ENCODE measurements at places on chromosomes 2 and 18.
A peak's percentile ranks its signal among the peaks of the same experiment; 100 is the strongest.

- DNase-seq: no peak
Observed at GRCh38 chr2:203914546-203915182, 21.9 kb upstream of the ICOS start.

DNA sequence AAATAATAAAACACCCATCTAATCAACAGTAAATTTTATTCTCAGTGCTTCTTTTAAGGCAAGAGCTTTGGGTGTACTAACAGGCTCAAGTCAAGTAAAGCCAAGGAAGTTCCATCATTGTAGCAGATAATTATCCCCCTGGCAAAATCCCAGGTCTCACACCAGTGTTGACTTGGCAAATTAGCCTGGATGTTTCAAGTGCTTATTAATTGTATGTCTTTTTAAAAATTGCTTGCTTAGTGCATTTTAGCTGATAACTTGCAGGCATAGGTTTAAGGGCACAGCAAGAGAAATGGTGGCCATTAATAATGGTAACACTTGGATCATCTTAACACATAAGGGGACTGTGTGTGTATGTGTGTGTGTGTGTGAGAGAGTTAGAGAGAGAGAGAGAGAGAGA lies 42.0 kb upstream of the FMNL2 start:
- DNase-seq: no peak

DNA sequence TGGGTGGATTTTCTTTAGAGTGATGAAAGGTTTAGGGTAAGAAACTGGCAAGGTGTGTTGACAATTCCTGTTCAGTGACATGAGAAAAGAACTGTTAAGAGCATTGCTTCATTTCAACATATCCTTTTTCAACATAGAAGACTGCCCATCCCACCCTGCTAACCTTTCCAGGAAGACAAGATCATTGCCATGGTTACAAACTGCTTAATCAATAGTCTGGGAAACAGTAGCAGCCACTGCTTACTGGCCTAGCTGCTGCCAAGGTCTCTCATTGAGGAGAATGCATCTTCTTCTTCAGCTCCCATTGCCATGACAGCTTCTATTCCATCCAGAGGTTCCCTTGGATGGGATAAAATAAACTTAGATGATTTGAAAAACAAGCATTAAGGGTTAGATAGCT lies 212.1 kb downstream of the LRRTM1 start:
- DNase-seq: no peak

- DNase-seq: no peak
Observed at GRCh38 chr2:176668912-176669311, 399.7 kb downstream of the MTX2 start.

DNA sequence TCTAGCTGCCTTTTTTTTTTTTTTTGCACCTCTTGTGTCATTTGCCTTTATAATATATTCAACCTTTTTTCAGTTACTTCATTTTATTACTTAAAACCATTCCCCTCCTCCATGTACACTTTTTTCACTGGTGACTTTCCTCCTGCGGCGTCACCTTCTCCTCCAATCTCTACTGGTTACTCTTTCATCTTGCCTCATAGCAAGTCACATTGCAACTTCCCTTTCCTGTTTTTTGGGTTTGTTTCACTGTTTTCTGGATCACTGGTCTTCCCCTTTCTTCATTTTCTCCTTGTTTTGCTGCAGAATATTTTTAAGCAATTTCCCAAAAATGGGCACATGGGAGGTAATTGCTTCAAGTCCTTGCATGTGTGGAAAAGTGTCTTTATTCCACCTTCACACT lies 37.7 kb upstream of the GPR155 start:
- peak; percentile 86 for DNase-seq

DNA sequence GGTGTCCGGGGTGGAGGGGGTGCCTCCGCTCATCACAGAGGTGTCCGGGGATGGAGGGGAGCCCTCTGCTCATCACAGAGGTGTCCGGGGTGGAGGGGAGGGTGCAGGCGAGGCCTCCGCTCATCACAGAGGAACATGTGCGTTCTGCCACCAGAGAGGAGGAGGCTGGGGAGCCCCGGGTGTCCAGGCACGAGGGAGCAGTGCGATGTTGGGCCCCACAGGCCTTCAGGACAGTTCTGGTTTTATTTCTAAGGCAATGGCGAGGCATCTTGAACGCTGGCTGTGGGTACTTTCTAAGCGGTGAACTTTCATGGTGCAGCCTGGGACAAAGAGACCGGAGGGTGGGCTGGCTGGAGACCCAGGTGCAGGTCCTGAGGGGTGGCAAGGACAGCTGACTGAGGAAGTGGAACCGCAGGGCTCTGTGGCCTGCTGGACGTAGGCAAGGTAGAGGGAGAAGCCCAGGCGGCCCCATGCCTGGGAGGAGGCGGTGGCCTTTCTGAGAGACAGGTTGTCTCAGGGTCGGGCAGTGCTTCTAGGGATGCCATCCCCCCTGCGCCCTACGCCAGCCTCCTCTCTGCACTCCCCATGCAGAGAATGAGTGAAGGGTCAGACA lies 196.6 kb upstream of the SALL3 start:
- no peak for DNase-seq

- no peak for DNase-seq
Observed at GRCh38 chr18:70384181-70384790, 95.4 kb downstream of the SOCS6 start.

DNA sequence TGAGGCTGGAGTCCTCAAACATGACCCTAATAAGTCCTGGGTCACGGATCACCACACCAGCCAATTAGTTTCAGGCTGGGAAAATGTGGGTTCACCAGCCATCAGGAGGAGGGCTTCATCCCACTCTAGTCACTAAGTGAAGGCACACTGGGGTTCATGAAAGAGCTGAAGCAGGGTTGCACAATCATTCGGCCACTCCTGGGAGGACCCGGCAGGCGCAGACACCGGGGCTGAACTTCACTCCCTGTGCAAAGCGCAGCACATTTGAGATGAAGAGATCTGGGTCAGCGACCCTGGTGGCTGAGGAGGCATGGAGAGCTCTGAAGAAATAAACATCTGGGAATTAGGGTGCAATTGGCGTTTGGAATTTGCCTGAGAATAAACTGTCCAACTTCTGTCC lies 684.4 kb upstream of the SALL3 start:
- no peak for DNase-seq

- DNase-seq: no peak
Observed at GRCh38 chr2:104120171-104120570, 733.7 kb upstream of the POU3F3 start.

DNA sequence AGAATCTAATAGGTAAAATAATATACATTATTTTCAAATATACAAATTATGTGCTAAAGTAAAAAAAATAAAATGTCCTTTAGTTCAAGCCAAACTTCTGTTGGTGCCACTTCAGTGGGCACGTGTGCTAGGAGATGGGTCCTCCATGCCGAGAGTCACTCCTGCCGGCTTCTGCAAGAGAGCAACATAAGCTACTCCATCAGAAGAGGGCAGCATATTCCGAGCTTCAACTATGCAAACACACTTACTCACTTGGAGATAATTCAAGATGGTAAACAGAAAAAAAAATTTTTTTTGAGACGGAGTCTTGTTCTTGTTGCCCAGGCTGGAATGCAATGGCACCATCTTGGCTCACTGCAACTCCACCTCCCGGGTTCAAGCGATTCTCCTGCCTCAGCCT lies 24.4 kb downstream of the CNOT11 start:
- no peak for DNase-seq

- no peak for DNase-seq
Observed at GRCh38 chr2:204530464-204530805, 14.8 kb upstream of the PARD3B start.

DNA sequence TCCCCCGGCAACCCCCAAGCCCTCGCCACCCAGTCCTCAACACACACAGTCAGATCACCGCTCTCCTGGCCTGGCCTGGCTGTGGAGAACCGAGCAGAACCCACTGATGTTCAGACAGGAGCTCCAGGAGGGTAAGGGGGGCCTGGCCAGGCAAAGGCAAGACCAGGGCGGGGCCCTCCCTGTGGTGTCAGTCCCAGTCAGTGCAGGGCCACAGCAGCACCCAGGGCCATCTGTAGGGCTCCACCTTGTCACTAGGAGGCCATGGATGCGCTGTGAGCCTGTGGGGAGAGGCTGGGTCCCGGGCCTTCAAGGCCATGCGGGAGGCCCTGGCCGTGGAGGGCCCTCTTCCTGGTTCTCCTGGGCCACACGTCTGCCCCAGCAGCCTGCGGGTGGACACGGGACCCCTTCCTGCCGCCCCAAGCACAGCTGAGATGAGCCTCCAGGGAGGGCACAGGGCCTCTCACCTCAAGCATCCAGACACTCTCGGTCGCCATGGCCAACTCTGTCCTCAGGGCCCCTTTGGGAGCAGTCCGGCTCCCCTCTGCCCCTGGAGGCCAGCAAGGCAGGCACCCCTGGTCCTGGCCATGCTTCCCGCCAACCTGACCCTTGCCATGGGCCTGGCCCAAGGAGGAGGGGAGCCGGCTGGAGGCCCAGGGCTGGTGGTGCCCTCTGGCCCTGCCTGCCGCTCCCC lies 2.0 kb downstream of the ANO7 start:
- DNase-seq: no peak

- no peak for DNase-seq
Observed at GRCh38 chr2:182867426-182868053, 1.1 kb upstream of the FRZB start.

DNA sequence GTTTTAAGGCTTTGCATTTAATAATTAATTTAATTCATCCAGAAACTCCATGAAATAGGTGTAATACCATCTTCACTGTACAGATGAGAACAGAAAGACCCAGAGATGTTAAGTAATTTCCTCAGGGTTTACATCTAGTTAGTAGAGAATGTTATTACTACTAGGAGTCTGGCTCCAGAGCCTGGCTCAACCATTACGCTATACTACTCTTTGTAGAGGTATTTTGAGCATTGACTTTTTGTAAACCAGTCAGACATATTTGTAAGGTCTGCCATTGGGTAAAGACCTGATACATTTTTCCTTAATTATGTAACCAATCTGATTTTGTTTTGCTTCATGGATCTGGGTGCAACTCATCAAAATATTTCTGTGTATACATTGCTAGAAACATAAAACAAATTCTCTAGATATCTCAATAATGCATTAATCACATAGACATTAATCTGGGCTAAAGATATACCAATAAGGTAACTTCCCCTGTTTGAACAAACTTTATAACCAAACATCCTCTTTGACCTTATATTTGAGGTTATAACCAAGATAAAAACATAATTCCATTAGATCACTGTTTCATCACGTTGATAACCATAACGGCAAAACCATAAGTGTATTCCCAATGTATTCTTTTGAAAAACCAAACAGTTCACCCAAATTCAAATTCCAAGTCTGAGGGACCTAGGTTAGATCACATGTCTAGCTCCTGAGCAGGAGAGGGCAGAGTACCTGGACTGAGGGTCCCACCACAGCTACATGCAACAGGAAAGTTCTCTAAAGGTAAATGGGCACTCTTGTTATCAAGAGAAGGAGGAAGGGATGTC lies 135.0 kb downstream of the IKZF2 start:
- no peak for DNase-seq

GRCh38 chr18:36812678-36813077 lies 16.1 kb downstream of the TPGS2 start:
- DNase-seq: no peak

GRCh38 chr2:40371525-40372282 lies 80.2 kb downstream of the SLC8A1 start:
- DNase-seq: no peak

- no peak for DNase-seq
Observed at GRCh38 chr2:95374451-95374920, 28.0 kb upstream of the FAHD2A start.

- DNase-seq: peak; percentile 31
Observed at GRCh38 chr2:168731616-168732015, 70.8 kb upstream of the NOSTRIN start.

- DNase-seq: peak; percentile 49
Observed at GRCh38 chr2:134718023-134718816, 580 bp downstream of the TMEM163 start.

DNA sequence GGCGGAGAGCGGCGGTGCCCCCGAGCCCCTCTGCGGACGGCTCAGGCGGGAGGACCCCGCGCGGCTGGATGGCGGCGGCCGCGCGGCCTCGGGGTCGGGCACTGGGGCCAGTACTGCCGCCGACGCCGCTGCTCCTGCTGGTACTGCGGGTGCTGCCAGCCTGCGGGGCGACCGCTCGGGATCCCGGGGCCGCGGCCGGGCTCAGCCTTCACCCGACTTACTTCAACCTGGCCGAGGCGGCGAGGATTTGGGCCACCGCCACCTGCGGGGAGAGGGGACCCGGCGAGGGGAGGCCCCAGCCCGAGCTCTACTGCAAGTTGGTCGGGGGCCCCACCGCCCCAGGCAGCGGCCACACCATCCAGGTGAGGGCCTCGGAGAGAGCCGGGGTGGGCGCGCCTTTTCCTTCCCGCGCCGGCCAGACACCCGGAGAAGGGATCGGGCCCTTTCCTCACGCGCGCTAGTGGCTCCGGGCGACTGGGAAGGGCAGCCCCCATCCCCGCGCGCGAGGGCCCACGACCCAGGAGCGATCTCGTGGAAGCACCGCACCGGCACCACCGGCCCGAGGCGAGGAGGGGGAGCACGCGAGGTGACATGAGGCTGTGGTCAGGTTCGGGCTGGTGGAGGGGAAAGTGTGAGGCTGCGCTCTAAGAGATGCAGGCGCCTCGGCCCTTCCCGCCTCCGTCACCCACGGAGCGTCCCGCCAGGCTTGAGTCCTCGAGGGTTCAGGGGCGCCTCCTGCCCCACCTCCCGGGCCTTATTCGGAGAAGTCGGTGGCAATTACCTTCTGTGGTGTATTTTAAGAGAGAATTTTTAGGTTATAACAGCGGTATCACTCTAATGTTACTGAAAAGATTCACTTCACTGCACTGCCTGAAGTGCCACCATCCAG lies 607 bp downstream of the LAMA3 start:
- DNase-seq: no peak

GRCh38 chr18:3590096-3590630 lies 140.2 kb downstream of the TGIF1 start:
- DNase-seq: no peak

DNA sequence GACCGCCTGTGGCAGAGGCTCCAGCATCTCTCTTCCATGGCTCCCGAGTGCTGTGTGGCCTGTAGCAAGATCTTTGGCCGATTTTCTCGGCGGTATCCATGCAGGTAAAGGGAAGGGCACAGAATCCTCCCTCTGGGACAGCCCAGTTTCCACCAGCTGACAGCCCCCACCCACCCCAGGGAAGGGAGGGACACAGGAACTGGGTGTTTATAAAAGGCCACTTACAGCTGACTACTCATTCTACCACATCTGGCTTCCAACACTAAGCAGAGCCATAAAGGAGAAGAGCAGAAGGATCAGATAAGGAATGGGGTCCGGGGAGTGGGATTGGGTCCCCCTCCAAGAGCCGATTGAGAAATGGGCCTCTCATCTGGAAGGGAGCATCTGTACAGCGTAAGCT lies 20.2 kb downstream of the RUFY4 start:
- no peak for DNase-seq

GRCh38 chr2:86786001-86786536 lies 4.6 kb downstream of the CD8A start:
- DNase-seq: no peak
